ENCODE measurements at places on chromosomes 2 and 18.

- DNase-seq = no peak
Measured at GRCh38 chr2:75597949-75598348, 37.2 kb upstream of the EVA1A start.

DNA sequence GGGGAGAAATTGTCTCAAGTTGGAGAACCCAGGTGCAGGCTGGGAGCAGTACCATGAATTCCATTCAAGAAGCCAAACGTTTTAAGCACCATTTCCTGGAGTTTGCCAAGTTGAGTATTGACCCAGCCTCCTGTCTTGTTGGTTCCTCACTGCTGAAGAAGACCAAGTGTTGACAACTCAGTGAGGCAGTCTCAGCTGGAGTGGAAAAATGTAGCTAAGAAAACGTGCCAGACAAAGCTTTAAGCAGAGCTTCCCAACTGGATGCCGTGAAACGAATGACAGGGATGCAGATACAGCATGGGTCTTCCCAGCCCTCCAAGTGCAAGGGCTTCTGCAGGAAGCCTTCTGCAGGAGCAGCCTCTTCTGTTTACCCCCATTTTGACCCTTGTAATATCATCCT, 778 bp upstream of the INPP1 start:
- DNase-seq = no peak

DNA sequence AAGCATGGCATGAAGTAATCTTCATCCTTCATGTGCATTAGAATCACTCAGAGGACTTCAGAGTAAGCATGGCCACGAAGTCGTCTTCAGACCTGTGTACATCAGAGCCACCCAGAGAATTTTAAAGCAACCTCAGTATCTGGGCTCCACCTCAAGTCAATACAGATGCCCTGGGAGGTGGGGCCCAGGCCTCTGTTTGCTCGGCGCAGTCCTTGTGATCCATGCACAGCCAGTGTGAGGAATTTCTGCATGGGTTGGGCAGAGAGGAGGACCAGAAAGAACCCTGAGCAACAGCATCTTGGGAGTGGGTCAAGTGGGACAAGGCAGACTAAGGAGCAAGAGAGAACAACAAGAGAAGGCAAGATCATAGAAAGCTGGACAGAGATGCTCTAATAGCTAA, 220.4 kb upstream of the TMEM200C start:
- DNase-seq = no peak

DNA sequence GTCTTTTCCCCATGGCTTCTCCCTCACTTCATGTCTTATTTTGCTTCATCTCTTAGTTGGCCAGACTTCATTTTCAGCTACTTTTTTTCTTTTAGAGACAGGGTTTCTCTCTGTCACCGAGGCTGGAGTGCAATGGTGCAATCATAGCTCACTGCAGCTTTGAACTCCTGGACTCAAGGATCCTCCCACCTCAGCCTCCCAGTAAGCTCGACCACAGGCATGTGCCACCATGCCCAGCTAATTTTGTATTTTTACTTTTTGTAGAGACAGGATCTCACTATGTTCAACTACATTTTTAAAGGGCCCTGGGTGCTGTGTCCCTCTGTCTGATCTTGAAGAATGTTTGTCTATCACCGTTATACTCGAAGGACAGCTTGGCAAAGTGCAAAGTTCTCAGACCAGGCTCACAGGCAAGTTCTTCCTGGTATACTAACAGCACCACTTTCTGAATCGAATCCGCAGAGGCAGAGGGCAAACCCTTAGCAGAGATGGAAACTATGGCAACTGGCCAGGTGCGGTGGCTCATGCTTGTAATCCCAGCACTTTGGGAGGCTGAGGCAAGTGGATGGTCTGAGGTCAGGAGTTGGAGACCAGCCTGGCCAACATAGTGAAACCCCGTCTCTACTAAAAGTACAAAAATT, 60.9 kb downstream of the SOWAHC start:
- DNase-seq = no peak

DNA sequence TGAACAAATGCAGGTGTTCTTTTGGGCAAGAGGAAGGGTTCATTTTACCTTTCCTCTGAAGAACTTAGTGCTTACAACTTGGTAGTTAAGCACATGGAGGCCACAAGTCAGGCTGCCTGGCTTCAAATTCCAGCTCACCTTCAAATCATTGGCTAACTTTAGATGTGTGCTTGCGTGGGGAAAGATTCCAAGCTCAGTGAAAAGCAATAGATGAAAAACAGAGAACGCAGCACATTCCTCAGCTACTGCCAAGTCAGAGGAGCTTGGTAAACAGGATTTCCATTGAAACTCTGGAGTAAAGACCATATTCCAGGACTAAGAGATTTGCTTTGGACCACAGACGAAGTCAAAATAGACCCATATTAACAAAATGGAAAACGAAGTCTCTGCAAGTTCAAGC, 96.3 kb upstream of the ASB18 start:
- DNase-seq = no peak

DNA sequence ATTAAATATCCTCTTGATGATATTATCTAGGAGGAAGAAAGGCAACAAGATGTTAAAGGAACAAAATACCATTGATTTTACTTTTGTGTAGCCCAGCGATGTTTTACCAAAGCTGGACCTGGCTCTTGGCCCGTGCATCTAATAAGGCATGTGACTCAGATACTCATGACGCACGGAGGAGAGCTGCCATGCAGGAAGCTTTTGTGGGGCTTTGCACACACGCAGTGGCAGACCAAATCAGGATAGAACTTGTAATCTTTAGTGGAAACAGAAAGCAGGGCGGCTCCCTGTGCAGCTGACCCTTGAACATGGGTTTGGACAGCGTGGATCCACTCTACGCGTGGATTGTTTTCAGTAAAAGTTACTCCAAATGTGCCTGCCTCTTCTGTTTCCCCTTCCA, 190.0 kb downstream of the NAPG start:
- DNase-seq = peak; percentile 37

DNA sequence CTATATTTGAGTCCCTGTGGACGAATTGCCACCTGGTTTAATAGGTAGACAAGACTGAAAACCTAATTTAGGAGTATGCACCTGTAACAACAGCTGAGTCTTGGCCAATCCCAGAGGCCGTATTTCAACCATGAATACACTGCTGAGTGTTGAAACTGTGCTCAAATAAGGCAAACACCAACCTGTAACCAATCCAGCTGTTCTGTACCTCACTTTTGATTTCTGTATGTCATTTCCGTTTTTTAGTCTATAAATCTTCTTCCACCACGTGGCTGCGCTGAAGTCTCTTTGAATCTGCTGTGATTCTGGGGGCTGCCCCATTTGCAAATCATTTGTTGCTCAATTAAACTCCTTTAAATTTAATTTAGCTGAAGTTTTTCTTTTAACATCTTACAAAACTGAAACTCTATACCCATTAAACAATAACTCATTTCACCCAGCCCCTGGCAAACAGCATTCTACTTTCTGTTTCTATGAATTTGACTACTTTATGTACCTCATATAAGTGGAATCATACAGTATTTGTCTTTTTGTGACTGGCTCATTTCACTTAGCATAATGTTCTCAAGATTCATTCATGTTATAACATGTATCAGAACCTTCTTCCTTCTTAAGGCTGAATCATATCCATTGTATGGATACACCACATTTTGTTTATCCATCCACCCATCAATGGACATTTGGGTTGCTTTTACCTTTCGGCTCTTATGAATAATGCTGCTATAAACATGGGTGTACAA, 7.5 kb upstream of the YPEL5 start:
- no peak for DNase-seq

DNA sequence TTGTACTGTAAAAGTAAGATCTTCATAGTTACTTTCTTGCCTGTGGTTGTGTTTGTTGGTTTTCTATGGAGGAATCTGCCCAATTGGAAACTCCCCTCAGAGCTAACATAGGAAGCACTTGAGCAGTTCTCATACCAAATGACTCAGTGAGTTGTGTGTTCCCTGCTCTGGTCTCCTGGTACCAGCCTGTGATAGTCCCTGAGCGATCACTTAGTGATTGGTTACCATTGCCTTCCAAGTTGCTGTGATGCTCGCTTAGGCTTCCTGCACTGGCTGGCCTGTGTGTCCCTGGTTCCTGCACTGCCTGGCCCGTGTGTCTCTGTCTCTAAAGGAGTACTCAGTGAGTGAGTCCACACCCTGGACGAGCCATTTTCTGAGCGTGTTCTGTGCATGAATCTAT, 133.0 kb downstream of the MAP4K4 start:
- peak; percentile 38 for DNase-seq

- no peak for DNase-seq
Measured at GRCh38 chr2:95342556-95343320, 45.6 kb downstream of the KCNIP3 start.

DNA sequence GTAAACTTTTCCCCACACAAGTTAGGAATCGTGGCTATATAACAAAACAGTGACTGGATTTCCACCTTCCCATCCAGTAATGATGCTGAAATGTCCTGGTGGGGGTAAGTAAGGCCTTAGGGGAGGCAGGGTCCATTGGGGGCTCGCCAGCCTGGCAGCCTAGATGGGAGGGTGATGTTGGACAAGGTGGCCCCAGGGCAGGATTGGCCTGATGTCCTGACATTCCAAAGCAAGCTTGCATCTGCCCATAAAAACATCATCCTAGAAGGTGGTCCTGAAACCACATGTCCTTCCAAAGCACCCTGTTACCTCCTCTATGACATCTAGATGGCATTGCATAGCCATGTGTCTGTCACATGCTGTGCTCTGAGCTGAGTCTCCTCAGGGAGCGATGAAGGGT, 54.1 kb upstream of the RAB6C start:
- DNase-seq = no peak

- DNase-seq = no peak
Measured at GRCh38 chr18:32637226-32637625, 135.6 kb downstream of the KLHL14 start.

DNA sequence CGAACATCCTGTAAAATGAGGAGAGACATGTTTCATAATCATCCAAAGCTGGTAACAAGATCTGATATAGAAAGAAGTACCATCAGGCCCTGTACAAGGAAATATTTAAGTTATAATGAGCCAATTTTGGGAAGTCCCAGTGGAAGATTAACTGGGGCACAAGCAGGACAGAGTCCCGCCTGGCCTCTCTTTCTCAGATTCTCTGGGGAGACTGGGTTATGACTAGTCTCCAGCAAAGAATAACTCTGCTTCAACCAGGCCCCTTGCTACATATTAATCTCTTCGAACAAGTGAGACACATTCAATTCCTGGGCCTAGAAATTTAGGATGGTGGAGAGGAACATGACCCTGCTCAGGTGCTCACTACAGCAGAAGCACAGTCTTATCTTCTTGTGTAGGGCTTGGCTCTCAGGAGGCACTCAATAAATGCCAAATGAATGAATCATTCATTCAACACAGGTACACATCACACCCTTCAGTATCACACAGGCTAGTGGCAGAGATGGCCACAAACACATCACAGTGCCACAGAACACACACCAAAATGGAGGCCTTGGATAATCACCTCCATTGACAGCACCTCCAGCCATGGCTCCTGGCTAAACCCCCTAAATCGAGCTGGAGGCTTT, 46.4 kb upstream of the RNF152 start:
- DNase-seq = no peak

GRCh38 chr2:74597410-74597809, 42.9 kb downstream of the DOK1 start:
- peak; percentile 15 for DNase-seq

Measured in fibroblast of skin of abdomen (primary cell).